NCI-H460 (cell line): ENCODE measurements at places on chromosomes 3 and 15. TPM values are rescaled to one million over a fixed set of nuclear protein-coding genes. Genes with fewer than 3 reads are reported as not detected.

WDR49 gene
- 0.10 TPM in 1 of 2 replicates, not detected in the other for total RNA-seq

DUOXA2 gene
- not detected in 2 replicates for total RNA-seq

TTLL13 gene
- total RNA-seq = 0.10 and 0.43 TPM in 2 replicates

TMIE gene
- 0.58 and 0.77 TPM in 2 replicates for total RNA-seq

KNL1 gene
- 24.8 and 25.2 TPM in 2 replicates for total RNA-seq

MFGE8 gene
- total RNA-seq = 60.7 and 67.1 TPM in 2 replicates

POPDC2 gene
- total RNA-seq = 0.38 TPM in 1 of 2 replicates, not detected in the other

NOX5 gene
- 0.23 and 0.64 TPM in 2 replicates for total RNA-seq

CDHR4 gene
- total RNA-seq = not detected in 2 replicates

A4GNT gene
- not detected in 2 replicates for total RNA-seq

TRIM59 gene
- 20.1 and 20.5 TPM in 2 replicates for total RNA-seq

GABRG3 gene
- 0.03 and 0.20 TPM in 2 replicates for total RNA-seq

GMPS gene
- total RNA-seq = 71.8 and 86.4 TPM in 2 replicates

SCG5 gene
- 0.52 TPM in 1 of 2 replicates, not detected in the other for total RNA-seq

ATP10A gene
- total RNA-seq = 0.03 and 0.07 TPM in 2 replicates

CLEC3B gene
- 0.12 TPM in 1 of 2 replicates, not detected in the other for total RNA-seq

CLDN16 gene
- 0.78 and 0.87 TPM in 2 replicates for total RNA-seq

UROC1 gene
- not detected in 2 replicates for total RNA-seq

UTS2B gene
- total RNA-seq = 0.57 TPM in 1 of 2 replicates, not detected in the other

VILL gene
- 1.1 and 1.7 TPM in 2 replicates for total RNA-seq

KNG1 gene
- not detected in 2 replicates for total RNA-seq

TMEM212 gene
- not detected in 2 replicates for total RNA-seq

ALPK3 gene
- total RNA-seq = 0.05 and 0.06 TPM in 2 replicates

SV2B gene
- 0.03 and 0.05 TPM in 2 replicates for total RNA-seq

UCN2 gene
- not detected in 2 replicates for total RNA-seq

MINDY4B gene
- not detected in 2 replicates for total RNA-seq

EDEM1 gene
- total RNA-seq = 16.7 and 22.4 TPM in 2 replicates
